GF-D8 (cell line): ENCODE measurements at places on chromosomes 3 and 15.

DNA sequence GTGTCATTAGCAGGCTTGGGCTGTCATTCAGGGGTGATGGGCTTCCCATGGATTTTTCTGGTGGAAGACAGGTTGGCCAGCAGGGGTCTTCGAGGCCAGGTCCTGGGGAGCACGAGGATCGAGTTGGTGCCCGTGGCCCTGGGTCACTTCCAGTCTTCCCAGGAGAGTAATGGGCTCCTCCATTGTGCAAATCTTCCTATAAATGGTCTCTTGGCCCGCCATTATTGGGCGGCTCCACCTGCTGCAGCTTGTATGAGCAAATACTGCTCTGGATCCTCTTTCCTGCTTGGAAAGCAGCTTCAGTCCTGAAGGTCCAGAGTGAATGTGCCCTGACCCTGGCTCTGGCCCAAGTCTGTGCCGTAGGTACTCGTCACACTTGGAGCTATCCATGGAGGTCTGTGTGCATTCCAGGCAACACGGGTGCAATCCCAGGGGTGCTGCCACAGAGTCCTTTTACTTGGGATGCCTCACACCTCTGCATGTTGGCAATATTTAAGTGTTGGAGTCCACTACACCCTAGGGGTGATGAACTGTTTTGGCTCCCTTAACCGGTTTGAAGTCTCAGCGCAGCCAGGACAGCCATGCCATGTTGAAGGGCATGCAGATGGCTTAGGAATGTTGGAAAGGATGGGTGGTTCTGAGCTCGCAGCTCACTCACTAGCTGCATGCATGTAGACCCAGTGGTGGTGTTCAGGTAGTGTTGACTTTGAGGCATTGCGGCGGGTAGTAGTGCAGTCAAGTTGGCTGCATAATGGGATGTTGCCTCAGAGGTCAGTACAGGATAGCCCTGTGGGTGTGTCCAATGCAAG, 97.6 kb downstream of the SNRPN start:
- DNase-seq: no peak

- no peak for DNase-seq
These were observed 29.7 kb downstream of the XYLB start for GRCh38 chr3:38376098-38376816.

DNA sequence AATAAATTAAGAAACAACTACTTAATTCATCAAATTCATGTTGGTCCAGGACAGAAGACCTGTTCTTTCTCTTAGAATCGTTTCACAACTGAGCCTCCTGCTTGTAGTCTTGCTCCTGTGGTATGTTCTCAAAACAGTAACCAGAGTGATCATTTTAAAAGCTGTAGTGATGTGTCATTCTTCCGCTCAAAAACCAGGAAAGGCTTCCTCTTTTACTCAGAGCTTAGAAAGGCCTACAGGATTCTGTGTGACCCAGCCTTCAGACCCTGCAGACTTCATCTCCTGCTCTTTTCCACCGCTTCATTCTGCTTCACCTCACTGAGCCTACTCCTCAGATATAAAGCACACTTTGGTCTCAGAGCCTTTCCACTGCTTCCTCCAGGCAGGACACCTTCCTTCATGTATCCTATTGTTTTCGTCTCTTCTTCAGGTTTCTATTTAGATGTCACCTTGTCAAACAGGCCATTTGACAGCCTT, 22.7 kb downstream of the ST6GAL1 start:
- peak; percentile 70 for DNase-seq

DNA sequence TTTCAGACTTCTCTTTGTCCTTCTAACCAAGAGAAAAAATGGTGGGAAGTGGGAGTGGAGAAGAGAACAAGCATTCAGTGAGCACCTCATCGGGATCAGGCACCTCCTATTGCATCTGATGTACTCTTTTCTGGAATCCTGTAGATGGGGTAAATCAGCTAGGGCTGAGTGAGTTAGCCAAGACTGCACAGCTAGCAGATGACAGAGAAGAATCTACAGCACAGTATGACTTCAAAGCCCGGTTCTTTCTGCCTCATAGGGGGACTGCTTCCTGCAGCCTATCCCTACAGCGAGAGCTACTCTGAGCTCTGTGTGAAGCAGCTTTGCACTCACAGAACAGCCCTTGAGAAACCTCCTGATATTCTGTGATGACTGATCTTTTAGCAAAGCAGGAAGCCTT, 275.2 kb upstream of the MEIS2 start:
- no peak for DNase-seq

DNA sequence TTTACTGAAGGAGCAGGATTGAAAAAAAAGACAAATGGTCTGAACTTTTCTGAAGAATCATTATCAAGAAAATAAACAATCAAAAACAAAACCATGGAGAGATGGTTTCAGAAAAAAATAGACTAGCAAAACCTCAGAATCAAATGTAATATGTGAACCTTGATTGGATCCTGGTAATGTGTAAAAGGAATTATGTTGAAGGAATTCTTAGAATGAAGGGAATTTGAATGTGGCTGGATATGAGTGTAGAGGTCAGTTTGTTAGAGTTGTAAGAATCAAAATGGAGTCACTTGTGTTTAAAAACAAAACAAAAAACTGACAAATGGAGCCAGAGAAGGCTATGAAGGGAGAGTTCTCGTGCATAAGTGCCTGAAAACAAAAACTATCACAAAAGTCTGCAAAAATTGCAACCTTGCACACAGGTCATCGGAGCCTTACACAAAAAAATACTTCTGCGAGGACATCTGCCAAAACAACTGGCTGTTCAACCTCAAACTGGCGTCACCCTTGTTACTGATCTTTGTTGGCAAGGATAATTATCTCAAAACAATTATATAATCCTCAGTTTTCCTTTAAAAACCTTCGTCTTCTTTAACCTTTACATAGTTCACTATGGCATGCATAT, 19.1 kb upstream of the ATP13A3 start:
- DNase-seq: no peak

DNA sequence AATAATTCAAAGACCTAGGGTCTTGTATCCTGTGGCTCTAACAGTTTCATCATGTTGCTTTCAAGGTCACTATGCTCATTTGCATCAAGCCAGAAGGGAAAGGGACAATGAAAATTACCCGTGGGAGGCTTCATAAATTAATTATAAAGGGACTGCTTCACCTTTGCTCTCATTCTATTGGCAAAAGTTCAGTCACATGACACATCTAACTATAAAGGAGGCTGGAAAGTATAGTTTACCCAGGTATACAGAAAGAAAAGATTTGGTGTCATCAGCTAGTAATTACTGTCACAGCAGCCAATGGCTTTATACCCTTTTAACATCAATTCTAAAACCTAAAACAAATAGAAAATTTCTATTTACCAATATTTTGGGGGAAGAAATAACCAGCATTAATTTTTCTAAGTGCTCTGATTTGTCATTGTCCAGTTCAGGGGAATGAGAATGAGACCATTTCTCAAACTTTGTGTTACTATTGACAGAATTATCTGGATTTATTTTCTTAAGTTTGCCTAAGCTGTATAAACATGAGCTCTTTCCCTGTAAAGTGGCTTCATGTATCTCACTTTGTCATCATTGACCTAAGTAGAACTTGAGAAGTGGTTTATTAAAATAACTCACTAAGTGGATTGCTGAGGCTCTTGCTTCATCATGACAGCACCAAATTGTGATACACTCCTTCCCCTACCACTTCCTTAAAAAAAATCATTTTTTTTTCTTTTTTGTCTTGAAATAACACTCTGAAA, 257.7 kb upstream of the PEX5L start:
- no peak for DNase-seq

DNA sequence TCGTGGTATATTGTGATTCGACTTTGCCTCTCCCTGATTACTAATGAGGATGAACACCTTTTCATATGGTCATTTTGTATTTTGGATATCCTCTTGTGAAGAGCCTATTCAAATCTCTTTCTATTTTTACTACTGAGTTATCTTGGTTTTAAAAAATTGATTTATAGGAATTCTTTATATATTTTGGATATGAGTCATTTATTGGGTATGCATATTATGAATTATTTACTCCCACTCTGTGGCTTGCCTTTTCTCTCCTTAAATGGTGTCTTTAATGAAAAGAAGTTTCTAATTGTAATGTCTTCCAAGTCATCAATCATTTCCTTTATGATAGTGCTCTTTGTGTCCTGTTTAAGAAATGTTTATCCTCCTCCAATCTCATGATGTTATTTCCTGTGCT, 191.5 kb upstream of the DPH6 start:
- DNase-seq: no peak

- no peak for DNase-seq
These were observed 78.4 kb downstream of the SPSB4 start for GRCh38 chr3:141129541-141130011.

DNA sequence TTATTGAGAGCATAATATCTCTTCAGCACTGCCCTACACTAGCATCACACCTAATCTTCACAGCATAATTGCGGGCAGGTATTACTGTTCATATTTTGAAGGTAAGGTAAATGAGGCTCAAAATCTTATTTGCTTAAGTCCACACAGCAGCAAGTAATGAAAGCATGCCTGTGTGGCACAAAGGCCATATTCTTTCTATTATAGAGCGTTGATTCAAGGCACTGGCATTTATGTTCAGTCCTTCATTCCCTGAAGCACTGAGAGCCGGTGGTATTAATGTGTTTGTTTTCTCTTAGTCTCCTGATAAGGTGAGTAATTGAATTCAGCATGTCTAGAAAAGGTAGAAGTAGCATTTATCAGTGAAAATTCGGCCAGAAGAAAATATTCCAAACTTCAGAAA, 231.2 kb downstream of the BBX start:
- DNase-seq: no peak

DNA sequence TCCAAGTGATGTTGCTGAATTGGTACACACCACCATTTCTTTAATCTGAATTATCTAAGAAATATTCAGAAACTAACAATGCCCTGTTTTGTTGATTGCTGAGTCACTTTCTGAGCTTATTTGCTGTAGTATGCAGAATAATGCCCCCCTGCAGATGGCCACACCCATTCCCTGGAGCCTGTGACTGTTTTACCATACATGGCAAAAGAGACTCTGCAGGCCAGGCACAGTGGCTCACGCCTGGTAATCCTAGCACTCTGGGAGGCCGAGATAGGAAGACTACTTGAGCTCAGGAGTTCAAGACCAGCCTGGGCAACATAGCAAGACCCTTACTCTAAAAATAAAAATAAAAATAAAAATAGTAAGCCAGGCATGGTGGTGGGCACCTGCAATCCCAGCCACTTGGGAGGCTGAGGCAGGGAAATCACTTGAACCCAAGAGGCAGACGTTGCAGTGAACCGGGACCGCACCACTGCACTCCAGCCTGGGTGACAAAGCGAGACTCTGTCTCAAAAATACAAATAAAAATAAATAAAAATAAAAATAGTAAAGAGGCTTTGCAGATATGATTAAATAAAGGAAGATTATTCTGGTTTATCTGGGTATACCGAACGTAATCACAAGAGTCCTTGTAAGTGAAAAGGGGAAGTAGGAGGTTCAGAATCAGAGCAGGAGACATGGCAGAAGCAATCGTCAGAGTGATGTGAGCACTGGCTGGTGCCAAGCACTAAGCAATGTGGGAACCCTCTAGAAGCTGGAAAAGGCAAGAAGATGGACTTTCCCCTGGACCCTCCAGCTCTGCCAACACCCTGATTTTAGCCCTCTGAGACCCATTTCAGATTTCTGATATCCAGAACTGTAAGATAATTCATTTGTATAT, 19.0 kb downstream of the PCYT1A start:
- no peak for DNase-seq

- DNase-seq: no peak
These were observed 115.5 kb downstream of the ADCY5 start for GRCh38 chr3:123333401-123333800.

- DNase-seq: no peak
These were observed 50.2 kb upstream of the SI start for GRCh38 chr3:165128544-165128943.

- DNase-seq: peak; percentile 77
These were observed 1.4 kb downstream of the FOXP1 start for GRCh38 chr3:71582036-71582611.

GRCh38 chr3:63662500-63662899, 10.0 kb downstream of the SNTN start:
- no peak for DNase-seq

DNA sequence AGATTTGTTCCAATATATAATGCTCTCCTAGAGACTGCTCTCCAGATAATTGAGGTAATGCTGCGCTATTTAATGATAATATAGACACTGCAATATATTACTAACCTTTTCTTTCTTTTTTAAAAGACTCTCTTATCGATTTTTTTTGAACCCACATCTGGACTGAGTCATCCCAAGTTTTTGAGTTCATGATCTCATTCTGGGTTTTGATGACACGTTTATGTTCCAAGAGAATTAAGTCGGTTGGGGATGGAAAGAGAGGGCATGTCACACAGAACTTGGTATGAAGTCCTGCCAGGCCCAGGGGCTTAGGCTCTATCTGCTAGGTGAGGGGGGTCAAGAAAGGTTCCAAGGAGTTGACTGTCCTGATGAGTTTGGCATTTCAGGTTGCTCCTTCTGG, 431.1 kb downstream of the MFSD1 start:
- DNase-seq: no peak

GRCh38 chr3:11592445-11593298, 51.0 kb downstream of the VGLL4 start:
- no peak for DNase-seq

GRCh38 chr3:16432714-16433113, 80.8 kb downstream of the RFTN1 start:
- no peak for DNase-seq

DNA sequence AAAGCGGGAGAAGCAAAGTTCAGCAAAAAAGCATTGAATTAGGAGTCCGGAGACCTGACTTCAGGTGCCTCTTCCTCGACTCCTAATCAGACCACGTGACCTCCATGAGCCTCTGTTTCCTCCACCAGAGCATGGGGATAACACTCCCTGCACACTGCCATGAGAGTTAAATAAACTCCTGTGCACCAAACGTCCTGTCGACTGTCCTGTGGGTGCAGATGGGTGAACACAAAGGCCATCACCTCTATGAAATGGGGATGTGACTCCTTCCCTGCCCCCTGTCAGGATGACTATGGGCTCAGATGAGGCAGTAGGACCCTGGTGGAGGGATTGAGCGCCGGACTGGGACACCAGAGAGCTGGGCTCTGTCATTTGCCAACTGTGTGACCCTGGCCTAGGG, 13.5 kb upstream of the TSPAN3 start:
- DNase-seq: no peak

DNA sequence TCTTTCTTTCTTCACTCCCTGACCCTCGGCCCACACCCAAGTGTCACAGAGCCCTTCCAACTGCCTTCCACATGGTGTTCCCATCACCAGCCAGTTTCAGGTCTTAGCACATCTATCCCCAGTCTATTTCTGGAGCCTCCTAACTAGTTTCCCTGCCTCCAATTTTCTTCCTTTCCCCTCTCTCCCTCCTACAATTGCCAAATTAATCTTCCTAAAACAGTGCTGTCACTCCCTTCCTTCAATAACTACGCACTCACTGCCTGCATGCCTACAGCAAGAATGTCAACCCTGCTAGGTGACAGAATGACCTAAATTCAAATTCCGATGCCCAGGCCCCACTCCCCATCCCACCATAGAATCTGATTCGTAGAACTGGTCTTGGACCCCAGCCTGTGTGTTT, 36.1 kb upstream of the CA12 start:
- DNase-seq: no peak

DNA sequence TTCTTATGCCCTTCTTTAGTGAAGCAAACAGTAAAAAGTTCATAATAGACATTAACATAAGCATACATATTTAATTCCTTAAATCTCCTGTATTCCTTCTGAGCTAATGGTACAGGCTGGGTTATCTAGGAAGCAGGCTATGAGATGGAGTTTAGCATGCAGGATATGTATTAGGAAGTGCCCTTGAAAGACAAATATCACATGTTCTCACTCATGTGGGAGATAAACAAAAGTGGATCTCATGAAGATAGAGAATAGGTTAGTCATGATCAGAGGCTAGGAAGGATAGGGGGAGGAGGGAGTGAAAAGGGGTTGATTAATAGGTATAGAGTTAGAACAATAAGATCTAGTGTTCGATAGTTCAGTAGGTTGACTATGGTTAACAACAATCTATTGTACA, 105.4 kb downstream of the CLASP2 start:
- DNase-seq: no peak
